Posterior vena cava (tissue), 2 donors: ENCODE measurements at places on chromosomes 7 and 10. TPM values are rescaled to one million over a fixed set of nuclear protein-coding genes. Genes with fewer than 3 reads are reported as not detected.

Gene CALY
- not detected for total RNA-seq

Gene GIMAP2
- total RNA-seq = 12.2 TPM

Gene GDF2
- not detected for total RNA-seq

Gene NUB1
- total RNA-seq = 37.9 TPM

DNA sequence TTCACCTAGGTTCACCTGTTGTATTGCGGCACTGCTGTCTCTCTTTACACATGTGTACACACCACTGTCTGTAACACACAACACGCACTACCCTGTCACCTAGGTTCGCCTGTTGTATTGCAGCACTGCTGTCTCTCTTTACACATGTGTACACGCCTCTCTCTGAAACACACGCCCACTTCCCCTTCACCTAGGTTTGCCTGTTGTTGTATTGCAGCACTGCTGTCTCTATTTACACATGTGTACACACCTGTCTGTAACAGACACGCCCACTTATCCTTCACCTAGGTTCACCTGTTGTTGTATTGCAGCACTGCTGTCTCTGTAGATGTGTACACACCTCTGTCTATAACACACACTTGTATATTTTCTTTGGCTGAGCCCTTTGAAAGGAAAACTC is 51.5 kb downstream of the WDR37 start:
- DNase-seq = no peak

Gene ADGRA1
- total RNA-seq = 0.56 TPM

DNA sequence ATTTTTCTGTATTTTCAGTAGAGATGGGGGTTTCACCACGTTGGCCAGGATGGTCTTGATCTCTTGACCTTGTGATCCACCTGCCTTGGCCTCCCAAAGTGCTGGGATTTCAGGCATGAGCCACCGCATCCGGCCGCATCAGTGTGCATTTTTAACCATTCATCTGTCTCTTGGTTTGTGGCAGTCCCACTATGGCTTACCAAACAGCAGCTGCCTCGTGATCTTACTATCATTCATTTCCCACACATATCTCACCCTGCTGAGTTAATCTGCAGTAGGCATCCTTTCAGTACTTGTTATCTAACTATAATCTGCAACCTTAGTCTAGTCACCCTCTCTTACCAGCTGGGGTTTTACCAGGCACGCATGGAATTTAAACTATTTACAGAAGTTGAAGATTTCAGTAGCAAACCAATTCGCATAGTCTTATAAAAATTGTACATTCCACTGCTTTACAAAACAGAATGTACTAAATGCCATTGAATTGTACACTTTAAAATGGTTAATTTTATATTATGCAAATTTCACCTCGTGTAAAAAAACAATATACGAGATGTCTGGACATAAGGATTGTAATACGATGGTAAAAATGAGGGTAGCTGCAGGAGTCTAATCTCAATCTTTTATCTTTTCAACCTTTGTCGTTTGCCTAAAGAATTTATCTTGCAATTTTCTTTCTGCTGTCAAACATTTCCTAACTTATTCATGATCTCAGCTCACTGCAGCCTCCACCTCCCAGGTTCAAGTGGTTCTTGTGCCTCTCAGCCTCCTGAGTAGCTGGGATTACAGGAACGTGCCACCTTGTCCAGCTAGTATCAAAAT is 4.6 kb upstream of the TBC1D12 start:
- DNase-seq = no peak

- no peak for DNase-seq
Observed at GRCh38 chr10:103241262-103242011, 4.2 kb upstream of the RPEL1 start.

Gene MAT1A
- 0.37 TPM for total RNA-seq
